ENCODE measurements at places on chromosomes 2 and 18. TPM values are rescaled to one million over a fixed set of nuclear protein-coding genes. Genes with fewer than 3 reads are reported as not detected.
A peak's percentile ranks its signal among the peaks of the same experiment; 100 is the strongest.

RNASEH1 gene
- 29.2 TPM for total RNA-seq

DNA sequence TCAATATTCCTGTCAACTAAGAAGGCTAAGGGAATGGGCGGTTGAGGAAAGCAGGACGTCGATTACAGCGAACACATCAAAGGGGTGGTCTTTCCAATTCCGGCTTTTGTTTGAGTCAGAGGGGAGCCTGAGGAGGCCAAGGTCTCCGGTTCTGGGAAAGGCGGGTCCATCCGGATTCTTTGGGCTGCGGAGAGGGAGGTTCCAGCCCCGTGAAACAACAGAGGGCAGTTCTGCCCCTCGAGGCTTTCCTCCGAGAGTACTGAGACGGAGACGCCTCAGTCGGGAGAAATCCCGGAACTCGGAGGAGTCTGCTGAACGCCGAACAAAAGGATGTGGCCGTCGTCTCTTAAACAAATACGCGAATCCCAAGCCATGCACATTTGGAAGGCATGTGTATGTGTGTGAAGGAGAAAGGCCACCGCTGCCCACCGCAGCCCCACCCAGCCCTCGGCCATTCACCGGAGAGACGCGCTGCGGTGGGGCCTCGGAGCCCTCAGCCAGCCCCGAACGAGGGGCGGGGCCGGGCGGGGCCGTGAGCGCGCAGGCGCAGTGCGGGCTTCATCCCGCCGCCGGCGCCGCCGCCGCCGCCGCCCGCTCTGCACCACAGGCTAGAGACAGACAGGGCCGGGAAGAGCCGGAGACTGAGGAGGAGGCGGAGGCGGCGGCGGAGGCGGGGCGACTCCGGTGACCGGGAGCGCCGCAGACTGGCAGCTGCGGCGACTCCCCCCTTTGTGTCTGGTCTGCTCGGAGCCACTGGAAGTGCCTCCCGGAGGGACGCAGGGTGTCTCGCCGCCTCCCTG is at the start of gene BMPR2:
Gene BMPR2, plus strand, starts transcription at position 719 of the 800 bp plus-strand sequence. CDS start 1,148 bp downstream, outside the sequence.
- DNase-seq = peak; percentile 95
- peaks cover 33% of the 10 kb centered on the region for H3K4me1 ChIP-seq
- H3K36me3 ChIP-seq = peaks cover 1% of the 10 kb centered on the region
- H3K27ac ChIP-seq = peak within 1 kb of the TSS; percentile 98

- no peak overlapping the region for H3K27ac ChIP-seq
- H3K36me3 ChIP-seq = no peaks in the 10 kb centered on the region
- H3K4me1 ChIP-seq = peaks cover 7% of the 10 kb centered on the region
- H3K4me3 ChIP-seq = no peak overlapping the region
- no peaks in the 10 kb centered on the region for H3K27me3 ChIP-seq
Measured at GRCh38 chr2:143824791-143825190, 695.1 kb downstream of the ZEB2 start.

DNA sequence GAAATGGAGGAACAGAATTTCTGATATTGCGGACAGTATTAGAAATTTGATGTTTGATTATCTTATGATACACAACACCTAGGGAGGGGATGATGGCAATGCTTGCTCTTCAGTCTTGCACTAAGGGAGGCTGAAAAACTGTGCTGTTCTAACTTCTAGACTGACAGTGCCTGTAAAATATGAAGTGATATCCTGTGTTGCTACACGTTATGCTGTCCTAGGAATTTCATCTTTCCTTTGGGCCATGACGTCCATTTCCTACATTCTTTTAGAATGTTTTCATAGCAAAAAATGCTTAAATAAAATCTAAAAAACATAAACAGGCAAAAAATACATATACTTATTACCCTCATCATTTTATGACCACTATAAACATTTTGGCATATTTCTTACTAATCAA is 55.3 kb downstream of the OSBPL1A start:
- no peak overlapping the region for H3K4me3 ChIP-seq
- peaks cover 19% of the 10 kb centered on the region for H3K4me1 ChIP-seq

CRACDL gene
- 17.0 TPM for total RNA-seq

Measured in chondrocyte (in vitro differentiated cells).